Mesendoderm (in vitro differentiated cells): ENCODE measurements at places on chromosomes 13 and 19.
A peak's percentile ranks its signal among the peaks of the same experiment; 100 is the strongest.

DNA sequence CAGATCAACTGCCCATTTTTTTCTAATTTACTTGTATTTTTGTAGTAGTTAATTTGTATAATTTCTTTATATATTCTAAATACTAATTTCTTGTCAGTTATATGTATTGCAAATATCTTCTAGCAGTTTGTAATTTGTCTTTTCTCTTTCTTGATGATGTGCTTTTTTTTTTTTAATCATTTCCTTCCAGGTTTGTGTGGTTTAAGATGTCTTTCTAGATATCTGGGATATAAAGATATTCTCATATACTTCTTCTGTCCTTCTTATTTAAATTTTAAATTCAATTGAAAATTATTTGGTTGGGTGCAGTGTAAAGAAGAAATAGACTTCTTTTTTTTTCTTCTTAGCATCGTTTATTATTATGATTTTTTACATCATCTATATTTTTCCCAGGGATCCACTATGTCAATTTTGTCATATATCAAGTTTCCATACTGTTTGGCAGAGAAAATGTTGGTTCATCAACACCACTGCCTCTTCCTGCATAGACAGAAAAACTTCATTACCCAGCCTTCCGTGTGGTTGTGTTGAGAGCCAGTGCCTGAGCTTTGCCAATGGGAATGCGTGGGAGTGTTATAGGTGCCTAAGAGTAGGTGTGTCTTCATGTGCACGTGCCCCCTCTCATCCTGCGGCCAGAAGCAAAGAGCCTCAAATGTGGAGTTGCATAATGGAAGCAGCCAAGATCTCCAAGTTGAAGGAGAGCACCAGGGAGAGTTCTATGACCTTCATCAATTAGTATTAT is 15.8 kb downstream of the CPB2 start:
- no peak overlapping the region for H3K4me3 ChIP-seq
- peak; percentile 7 for DNase-seq
- no peaks in the 10 kb centered on the region for H3K36me3 ChIP-seq
- no peaks in the 10 kb centered on the region for H3K27me3 ChIP-seq
- no peaks in the 10 kb centered on the region for H3K4me1 ChIP-seq
- H3K27ac ChIP-seq: no peak overlapping the region

GRCh38 chr13:111080642-111081041 is 34.5 kb upstream of the ARHGEF7 start:
- H3K27me3 ChIP-seq: no peaks in the 10 kb centered on the region
- no peak overlapping the region for H3K4me3 ChIP-seq
- H3K4me1 ChIP-seq: peaks cover 2% of the 10 kb centered on the region
- H3K36me3 ChIP-seq: no peaks in the 10 kb centered on the region
- DNase-seq: peak; percentile 94
- H3K27ac ChIP-seq: no peak overlapping the region

DNA sequence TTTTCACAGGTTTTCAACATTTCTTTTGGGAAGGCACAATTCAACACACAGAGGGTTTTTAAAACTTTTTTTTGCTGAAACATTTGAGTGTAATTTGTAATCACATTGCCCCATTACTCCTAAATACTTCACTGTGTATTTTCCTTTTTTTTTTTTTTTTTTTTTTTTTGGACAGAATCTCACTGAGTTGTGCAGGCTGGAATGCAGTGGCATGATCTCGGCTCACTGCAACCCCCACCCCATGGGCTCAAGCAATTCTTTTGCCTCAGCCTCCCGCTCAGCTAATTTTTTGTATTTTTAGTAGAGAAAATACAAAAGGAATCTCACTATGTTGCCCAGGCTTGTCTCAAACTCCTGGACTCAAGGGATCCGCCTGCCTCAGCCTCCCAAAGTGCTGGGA is 14.8 kb upstream of the DNAJC15 start:
- DNase-seq: no peak
- no peak overlapping the region for H3K27ac ChIP-seq
- no peaks in the 10 kb centered on the region for H3K4me1 ChIP-seq
- no peak overlapping the region for H3K4me3 ChIP-seq

DNA sequence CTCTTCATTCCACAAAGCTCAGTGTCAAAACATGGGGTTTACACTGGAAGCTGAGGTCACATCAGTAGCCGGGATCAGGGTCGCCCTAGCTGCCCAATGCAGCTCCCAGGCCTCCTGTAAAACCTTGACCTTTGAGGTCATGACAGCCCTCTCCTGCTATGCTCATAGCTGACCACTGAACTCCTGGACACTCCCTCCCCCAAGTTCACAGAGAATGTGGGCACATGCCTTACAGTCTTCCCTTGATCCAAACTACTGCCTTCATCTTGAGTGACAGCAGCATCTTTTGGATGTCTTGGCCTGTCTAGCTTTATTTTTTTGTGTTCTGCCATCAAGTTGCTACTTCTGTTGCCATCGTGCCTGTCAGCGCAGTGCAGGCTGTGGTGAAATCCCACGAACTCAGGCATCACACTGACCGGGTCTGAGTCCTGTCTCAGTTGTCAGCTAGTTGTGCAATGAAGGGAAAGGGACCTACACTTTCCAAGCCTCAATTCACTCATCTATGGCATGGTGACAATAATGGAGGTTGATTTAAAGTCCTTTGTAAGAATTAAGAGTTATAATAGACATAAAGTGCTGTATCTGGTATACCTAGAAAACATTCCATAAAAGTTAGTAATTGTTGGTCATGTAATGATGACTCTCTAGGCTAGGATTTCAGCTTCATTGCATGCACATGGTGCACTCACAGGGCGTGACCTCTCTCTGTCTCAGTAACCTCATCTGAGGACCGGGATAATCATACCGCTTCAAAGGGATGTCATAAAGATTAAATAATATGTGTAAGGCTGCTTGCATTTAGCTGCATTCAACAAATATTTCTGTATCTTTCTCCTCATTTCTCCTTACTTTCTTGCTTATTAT is 16.4 kb upstream of the ALOX5AP start:
- no peaks in the 10 kb centered on the region for H3K4me1 ChIP-seq
- H3K4me3 ChIP-seq: no peak overlapping the region
- no peaks in the 10 kb centered on the region for H3K36me3 ChIP-seq

DNA sequence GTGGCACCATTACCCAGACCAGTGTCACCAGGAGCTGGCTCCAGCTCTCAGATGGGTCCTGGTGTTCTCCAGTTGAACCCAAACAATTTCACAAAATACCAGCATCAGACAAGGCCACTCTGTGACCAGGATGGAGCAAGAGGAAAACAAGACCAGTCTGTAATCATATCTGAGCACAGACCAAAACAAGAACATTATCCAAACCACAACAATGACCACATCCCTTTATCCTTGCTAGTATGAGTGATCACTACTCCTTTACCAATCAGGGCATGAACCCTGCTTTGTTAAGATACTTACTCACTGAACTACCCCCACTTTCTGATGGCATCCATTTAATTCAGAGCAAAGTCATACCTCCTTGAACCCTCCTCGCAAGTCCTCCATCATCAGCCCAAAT is 145.9 kb downstream of the NUFIP1 start:
- no peak overlapping the region for H3K4me3 ChIP-seq
- no peaks in the 10 kb centered on the region for H3K27me3 ChIP-seq
- H3K4me1 ChIP-seq: no peaks in the 10 kb centered on the region
- no peak overlapping the region for H3K27ac ChIP-seq
- no peak for DNase-seq
- no peaks in the 10 kb centered on the region for H3K36me3 ChIP-seq

DNA sequence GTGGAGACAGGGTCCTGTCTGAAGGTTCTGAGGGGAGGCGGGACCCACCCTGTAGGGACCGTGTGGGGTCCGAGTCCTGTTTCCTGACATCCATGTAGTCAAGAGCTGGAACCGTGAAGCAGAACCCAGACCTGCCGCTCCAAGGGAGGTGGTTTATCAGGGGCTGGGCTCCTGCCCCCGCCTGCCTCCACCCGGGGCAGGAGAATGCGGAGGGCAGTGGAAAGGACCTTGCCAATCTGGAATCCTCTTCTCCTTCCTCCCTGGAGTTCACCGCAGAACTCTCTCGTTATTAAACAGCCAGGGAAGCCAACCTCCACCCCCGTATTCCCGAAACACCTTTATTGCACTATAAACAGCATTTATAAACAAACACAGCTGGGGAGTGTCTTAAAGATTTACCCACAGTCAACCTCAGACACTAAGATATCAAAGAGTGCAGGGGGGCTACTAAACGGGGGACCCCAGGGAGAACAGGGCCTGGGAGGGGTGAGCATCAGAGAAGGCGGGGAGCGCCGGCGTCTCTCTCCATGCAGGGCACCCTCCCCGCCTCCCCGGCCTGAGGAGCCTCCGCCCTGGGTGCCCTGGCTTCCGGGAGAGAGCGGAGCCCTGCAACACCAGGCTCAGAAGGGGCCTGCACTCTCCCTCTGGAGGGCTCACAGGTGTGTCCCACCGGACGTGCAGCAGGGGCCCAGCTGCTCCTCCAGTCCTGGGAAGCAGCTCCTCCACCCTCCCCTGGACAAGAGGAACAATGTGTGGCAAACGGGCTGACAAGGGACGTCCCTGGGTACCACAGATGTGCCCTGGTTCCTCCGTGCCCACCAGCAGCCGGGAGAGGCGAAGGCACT is 3.6 kb downstream of the C2CD4C start:
- peaks cover 4% of the 10 kb centered on the region for H3K27me3 ChIP-seq
- no peaks in the 10 kb centered on the region for H3K4me1 ChIP-seq
- DNase-seq: no peak
- H3K27ac ChIP-seq: no peak overlapping the region
- H3K36me3 ChIP-seq: no peaks in the 10 kb centered on the region
- no peak overlapping the region for H3K4me3 ChIP-seq

DNA sequence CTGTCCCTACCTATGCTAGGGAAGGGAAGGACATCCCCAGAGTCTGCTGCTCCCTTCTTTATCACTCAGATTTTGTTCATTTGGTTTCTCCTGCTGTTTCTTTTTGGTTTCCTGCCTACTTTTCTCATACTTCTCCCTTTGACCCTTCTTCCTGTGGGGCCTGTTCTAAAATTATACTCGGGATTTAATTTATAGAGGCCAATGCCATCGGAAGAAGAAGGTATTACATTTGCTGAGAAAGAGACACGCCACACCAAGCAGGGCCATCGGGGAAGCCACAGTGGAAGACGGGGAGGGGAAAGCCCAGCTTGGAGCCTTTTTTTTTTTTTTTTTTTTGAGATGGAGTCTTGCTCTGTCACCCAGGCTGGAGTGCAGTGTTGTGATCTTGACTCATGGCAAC is 46.8 kb upstream of the FARP1 start:
- H3K27me3 ChIP-seq: no peaks in the 10 kb centered on the region
- no peaks in the 10 kb centered on the region for H3K4me1 ChIP-seq
- no peak for DNase-seq
- H3K36me3 ChIP-seq: no peaks in the 10 kb centered on the region
- no peak overlapping the region for H3K4me3 ChIP-seq
- H3K27ac ChIP-seq: no peak overlapping the region

GRCh38 chr13:113493315-113493951 is 2.9 kb upstream of the DCUN1D2 start:
- no peaks in the 10 kb centered on the region for H3K27me3 ChIP-seq
- peak; percentile 81 for DNase-seq
- no peak overlapping the region for H3K4me3 ChIP-seq
- peaks cover 4% of the 10 kb centered on the region for H3K36me3 ChIP-seq
- H3K27ac ChIP-seq: peak overlapping the region; percentile 17

GRCh38 chr19:10514211-10515145 is 2.8 kb downstream of the S1PR5 start:
- H3K27me3 ChIP-seq: no peaks in the 10 kb centered on the region
- no peak for DNase-seq
- H3K4me3 ChIP-seq: no peak overlapping the region
- H3K4me1 ChIP-seq: peaks cover 3% of the 10 kb centered on the region
- no peak overlapping the region for H3K27ac ChIP-seq

- peaks cover 6% of the 10 kb centered on the region for H3K27me3 ChIP-seq
- H3K4me1 ChIP-seq: no peaks in the 10 kb centered on the region
- peak; percentile 89 for DNase-seq
- H3K27ac ChIP-seq: no peak overlapping the region
Measured at GRCh38 chr19:55173714-55174409, 6.2 kb downstream of the SYT5 start.

DNA sequence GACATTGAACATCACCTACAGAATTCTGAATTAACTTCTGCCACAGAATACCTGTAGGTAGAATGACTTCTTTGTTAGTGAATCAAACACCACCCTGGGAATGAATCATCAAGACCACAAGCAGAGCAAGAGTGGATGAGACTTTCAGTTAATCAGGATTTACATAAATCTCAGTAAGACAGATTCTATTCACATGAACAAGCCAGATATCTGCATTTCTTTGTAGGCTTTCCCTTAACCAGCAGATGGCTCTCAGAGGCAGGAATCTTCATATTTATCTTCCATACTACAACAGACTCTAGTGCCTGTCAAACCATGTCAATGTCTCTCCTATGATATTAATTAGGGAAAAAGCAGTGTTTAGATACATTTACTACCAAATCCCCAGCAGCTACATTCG is 412.1 kb downstream of the KLF12 start:
- H3K4me3 ChIP-seq: no peak overlapping the region
- no peaks in the 10 kb centered on the region for H3K27me3 ChIP-seq
- DNase-seq: peak; percentile 63
- no peak overlapping the region for H3K27ac ChIP-seq
- no peaks in the 10 kb centered on the region for H3K4me1 ChIP-seq
- H3K36me3 ChIP-seq: no peaks in the 10 kb centered on the region

GRCh38 chr19:46484656-46485055 is 11.0 kb downstream of the PNMA8B start:
- H3K27me3 ChIP-seq: peaks cover 8% of the 10 kb centered on the region
- no peaks in the 10 kb centered on the region for H3K4me1 ChIP-seq
- H3K27ac ChIP-seq: no peak overlapping the region

- no peak overlapping the region for H3K4me3 ChIP-seq
- no peaks in the 10 kb centered on the region for H3K27me3 ChIP-seq
- no peaks in the 10 kb centered on the region for H3K36me3 ChIP-seq
- peak; percentile 55 for DNase-seq
Measured at GRCh38 chr13:30042891-30043630, 192.6 kb upstream of the UBL3 start.

DNA sequence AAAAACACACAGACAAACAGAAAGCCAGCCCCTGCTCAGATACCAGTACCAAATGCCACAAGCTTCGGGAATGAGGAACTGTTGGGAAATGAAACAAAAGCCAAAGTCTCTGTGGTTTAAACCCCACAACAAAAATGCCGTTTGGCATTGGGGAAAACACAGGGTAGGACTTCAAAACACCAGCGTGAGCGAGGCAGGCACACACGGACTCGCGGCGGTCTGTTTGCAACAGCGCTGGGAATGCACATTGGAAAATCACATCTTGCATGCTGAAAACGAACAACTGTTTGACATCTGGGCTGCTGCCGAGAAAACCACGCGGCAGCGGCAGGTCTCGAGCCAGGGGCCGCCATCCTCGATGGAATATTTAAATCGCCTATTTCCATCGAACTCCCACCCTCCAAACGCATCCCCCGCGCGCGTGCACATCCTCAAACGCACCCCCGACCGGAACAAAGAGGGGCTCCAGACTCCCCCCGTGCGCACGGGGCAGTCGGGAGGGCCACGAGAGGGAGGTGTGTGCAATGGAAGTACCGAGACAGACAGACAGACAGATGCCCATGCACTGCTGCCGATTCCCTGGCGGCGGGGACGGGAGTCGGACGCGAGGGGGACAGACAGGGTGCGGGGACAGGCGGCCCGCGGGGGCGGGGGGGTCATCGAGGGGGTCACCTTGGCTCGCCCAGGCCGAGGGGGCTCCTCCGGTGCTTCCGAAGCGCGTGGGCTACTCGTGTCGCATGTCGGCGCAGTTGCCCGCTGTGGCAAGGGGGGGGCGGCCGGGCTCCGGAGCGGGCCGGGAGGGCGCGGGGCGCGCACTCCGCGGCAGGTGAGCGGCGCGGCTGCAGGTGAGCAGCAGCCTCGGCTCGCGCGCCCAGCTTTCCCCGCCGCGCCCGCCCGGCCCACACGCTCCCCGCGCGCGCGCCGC is at the start of gene GPR12:
Gene GPR12 (minus strand): TSS at position 880 of the 925 bp plus-strand sequence. CDS start 959 bp downstream, outside the sequence.
- H3K27ac ChIP-seq: no peak within 1 kb of the TSS
- DNase-seq: no peak
- H3K36me3 ChIP-seq: no peaks in the 10 kb centered on the region
- peaks cover 33% of the 10 kb centered on the region for H3K27me3 ChIP-seq
- peaks cover 2% of the 10 kb centered on the region for H3K4me1 ChIP-seq
